ENCODE measurements at places on chromosomes 2 and 18.
A peak's percentile ranks its signal among the peaks of the same experiment; 100 is the strongest.

GRCh38 chr2:219611866-219612576 is 14.4 kb downstream of the STK11IP start:
- no peak for DNase-seq

DNA sequence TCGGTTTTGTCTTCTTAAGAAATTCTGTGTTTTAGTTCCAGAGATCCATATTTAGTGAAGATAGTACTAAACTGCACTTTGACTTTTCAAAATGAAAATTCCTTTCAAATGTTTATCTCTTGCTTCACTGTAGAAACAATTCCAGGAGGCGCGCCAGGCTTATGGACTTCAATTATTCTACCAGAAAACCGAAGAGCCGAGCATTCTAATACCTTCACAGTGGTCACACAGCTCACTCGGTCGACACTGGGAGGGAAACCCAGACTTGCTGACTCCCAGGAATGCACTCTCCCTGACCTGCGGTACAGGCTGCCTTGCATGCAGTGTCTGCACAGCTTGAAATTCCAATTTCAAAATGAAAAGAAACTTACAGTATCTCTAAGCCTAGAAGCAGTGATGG is 119.9 kb upstream of the PIEZO2 start:
- no peak for DNase-seq

GRCh38 chr2:1708476-1709334 is 35.6 kb downstream of the PXDN start:
- no peak for DNase-seq

DNA sequence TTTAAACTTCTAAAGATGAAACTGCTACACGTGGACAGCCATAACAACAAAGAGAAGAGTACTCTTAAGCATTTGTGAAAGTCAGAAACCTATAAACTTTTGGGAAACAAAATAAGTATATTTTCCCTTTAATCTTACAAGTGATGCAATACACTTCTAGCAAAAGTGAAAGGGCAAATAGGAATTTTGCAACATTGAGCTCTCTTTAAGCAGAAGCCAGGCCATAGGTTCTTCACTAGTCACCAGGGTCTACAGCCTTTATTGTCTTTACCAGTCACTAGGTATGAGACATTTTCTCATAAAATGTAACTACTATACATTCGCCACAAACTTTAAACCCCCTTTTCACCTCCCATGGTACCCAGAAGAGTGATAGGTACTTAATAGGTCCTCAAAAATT is 37.5 kb downstream of the SCN1A start:
- no peak for DNase-seq

DNA sequence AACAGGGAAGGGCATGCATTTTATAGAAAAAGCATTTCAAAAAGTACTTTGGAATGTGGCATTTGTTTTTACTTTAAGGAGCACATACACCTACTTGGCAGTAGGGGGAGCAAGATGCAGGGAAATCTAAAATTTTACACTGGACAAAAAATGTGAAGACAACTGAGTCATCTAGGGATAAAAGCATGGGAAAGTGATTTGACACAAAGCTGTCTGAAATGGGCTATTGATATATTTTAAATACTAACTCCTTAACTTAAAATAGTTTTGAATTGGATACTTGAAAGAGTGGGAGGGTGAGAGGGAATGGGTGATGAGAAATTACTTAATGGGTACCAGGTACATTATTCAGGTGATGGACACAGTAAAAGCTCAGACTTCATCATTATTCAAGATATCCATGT is 15.8 kb downstream of the TMEM200C start:
- no peak for DNase-seq

GRCh38 chr18:22939649-22940048 is 6.5 kb downstream of the RBBP8 start:
- no peak for DNase-seq

DNA sequence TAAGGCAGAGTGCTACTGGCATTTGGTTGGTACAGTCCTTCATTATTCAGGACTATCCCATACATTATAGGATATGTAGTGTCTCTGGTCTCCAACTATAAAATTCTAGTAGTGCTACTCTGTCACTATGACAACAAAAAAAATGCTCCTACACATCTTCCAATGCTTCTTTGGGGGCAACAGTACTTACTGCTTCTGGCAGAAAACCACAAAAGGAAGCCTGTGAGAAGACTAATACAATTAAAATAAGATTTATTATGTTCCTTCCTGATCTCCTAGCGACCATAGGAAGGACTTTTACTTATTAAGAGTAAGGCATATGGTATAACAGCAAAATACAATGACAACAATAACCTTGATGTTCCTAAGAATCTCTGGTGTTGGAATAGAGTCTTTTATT is 48.4 kb upstream of the CPO start:
- DNase-seq: no peak

GRCh38 chr2:47056374-47056773 is 98.7 kb downstream of the STPG4 start:
- DNase-seq: no peak

- DNase-seq: peak; percentile 1
Observed at GRCh38 chr2:126413079-126413478, 242.9 kb upstream of the GYPC start.

DNA sequence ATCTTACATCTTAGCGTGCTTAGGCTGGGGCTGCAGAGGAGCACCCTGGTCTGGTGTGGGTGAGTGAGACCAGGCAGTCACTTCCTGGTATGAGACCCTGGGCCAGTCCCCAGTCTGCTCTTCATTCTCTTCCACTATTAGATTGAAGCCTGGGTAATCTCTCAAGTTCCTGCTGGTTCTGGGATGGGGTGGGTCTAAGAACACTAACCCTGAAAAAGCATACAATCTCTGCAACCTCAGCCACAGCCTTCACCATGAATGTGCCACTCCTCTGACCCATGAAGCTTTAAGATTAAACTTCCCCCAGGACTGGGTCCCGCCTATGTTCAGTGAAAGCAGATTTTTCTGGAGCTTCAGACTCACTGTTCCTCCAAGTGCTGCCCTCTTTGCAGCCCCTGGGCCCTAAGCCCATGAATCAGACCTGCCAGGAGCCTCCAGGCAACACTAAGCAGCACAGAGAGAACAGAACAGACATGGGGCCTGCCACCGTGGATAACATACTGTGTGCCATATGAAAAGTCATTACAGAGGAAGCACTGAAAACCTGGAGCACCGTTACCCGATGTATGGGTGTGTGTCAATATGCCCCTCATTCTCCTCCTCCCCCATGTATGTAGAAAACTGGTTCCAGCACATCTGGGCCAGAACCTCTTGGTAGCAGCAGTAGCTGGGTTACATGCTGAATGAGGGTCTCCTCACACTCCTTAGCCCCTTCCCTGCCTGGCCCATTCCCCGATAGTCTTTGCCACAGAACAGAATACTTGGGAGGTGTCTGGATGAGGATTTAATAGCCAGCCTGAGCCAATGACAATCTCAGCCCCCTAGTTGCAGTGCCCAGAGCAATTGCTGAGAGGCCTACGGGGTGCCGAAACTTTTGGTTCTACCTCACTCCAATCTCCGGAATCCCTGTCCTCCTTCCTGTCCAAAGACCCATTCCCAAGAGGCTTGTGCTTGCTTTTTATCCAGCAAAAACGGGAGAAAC is 2.7 kb upstream of the SIX2 start:
- no peak for DNase-seq

GRCh38 chr2:172680436-172681068 is 55.1 kb upstream of the RAPGEF4 start:
- DNase-seq: no peak

- no peak for DNase-seq
Observed at GRCh38 chr18:43665105-43665788, 388.0 kb upstream of the SYT4 start.

- no peak for DNase-seq
Observed at GRCh38 chr2:155308367-155309009, 610.0 kb downstream of the KCNJ3 start.

DNA sequence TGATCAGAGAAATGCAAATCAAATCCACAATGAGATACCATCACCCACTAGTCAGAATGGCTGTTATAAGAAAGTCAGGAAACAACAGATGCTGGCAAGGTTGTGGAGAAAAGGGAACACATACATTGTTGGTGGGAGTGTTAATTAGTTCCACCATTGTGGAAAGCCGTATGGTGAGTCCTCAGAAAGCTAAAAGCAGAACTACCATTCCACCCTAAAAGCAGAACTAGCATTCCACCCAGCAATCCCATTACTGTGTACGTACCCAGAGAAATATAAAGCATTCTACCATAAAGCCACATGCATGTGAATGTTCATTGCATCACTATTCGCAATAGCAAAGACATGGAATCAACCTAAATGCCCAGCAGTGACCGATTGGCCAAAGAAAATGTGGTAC is 60.7 kb downstream of the ANKRD62 start:
- no peak for DNase-seq

- no peak for DNase-seq
Observed at GRCh38 chr2:25073025-25073424, 31.1 kb downstream of the EFR3B start.

- DNase-seq: no peak
Observed at GRCh38 chr2:74448771-74449170, 6.1 kb upstream of the INO80B start.

- no peak for DNase-seq
Observed at GRCh38 chr2:48940606-48941005, 185.1 kb upstream of the LHCGR start.

DNA sequence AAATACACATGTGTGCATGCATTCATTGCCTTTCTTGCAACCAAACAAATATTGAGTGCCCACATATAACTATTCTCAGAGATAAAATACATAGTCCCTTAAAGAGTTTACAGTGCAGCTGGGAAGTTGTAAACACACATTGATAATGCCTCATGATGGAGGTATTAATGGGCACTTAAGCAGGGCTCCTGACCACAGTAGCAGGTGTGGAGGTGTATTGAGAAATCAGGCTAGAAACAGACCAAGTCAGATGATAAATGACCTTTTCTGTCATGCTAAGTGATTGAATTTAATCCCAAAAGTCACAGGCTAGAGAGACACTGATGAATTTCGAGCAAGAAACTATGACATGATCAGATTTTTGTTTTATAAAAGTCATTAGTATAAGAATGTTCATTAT is 157.7 kb downstream of the ZNF385B start:
- DNase-seq: no peak

DNA sequence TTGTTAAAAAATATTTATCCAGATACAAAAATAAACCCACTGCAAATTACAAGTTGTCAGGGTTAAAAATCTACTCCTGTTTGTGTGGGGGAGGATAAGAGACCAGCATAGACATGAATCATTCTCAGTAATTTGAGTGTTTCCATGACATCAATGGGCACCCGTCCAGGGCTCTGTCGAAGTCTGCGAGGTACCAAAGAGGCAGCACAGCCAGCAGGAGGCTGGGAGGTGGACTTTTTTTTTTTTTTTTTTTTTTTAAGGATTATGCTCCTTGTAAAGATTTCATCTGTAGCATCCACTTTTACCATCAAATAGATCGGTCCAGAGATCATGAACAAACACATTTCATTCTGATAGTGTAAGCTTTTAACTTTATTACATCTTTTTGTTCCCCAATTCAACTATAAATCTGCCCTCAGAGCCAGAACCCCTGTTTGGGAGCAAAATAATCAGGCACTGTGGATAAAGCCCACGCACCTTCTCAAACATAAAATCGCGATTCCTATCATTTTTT is 182.0 kb downstream of the TCF4 start:
- no peak for DNase-seq

- DNase-seq: no peak
Observed at GRCh38 chr2:45256173-45256866, 247.1 kb upstream of the SIX2 start.

GRCh38 chr18:37482433-37482832 is 83.2 kb downstream of the CELF4 start:
- no peak for DNase-seq

DNA sequence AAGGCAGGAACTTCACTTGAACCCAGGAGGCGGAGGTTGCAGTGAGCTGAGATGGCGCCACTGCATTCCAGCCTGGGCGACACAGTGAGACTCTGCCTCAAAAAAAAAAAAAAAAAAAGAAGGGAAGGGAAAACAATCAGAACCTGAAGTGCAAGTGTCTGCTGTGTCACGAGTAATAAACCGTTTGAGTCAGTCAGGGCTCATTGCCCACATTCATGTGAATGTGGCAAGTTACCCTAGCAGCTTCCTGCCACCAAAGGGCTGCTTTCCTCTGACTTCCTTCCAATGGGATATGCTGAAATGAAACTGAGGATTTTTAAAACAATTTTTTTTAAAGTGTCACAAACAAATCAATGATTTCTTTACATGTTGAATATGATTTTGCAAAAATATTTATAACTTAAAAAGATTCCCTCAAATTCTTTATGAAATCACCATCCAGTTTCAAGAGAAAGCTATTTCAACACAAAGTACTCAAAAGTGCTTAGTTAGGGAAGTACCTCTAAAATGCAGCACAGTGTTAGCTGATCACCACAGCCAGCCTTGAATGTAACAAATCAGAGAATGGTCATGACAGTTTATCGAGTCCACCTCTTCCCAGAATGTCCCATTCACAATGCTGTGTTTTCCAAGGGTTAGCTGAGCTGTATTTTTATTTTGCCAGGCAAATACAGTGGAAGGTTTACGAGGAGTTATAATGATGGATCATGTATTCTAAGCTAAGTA is 36.4 kb downstream of the WDSUB1 start:
- no peak for DNase-seq

DNA sequence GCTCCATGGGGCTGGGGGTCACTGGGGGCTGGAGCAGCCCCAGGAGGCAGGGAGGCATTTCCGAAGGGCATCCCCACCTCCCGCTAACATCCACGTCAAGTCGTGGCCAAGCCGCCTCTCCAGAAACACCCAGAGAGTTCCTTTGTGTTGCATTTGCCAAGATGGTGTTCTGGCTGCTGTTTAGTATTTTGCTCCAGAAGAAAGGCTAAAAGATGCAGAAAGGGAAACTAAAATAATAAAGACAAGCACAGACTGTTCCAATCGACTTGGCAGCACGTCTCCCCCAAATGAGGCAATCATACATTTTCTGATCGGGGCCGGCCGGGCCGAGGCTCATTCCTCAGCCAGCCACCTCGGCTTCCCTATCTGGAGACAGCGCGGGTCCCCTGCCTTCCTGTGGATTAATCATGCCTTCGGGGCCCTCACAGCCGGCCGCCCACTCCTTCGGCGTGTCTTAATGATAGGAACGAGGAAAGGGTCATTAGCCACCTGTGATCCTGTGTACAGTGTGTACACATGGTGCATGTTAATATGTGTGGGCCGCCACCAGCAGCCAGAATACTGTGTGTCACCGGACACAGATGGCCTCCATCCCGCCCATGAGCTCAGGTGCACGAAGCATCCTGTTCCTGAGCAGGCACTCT is 169.2 kb downstream of the KLHL29 start:
- no peak for DNase-seq

DNA sequence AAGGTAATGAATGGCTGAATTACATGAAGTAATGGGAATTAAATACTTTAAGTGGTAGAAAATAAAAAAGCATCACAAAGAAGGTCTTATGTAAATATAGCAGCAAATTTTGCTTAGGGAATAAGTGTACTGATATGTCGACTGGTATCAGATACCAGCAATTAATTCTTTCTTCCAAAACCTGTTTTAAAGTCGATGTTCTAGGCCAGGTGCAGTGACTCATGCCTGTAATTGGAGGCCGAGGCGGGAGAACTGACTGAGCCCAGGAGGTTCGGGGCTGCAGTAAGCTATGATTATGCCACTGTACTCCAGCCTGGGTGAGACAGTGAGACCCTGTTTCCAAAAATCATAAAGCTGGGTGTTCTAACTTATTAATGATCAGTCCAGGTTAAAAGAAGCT is 30.3 kb downstream of the SP3 start:
- no peak for DNase-seq

- no peak for DNase-seq
Observed at GRCh38 chr2:45169339-45170190, 160.3 kb upstream of the SIX2 start.
